Left renal pelvis (tissue), 4 donors: ENCODE measurements at places on chromosomes 6 and 20. TPM values are rescaled to one million over a fixed set of nuclear protein-coding genes. Genes with fewer than 3 reads are reported as not detected.

Gene TFAP2D
- polyA plus RNA-seq: not detected

Gene RBPJL
- polyA plus RNA-seq: not detected

GRCh38 chr20:54645445-54646155, 170.2 kb downstream of the DOK5 start:
- DNase-seq: no peak

GRCh38 chr20:1567392-1568162, 10.1 kb upstream of the SIRPD start:
- no peak for DNase-seq
